NCI-H526 (cell line): ENCODE measurements at places on chromosomes 13 and 19.

- no peak for DNase-seq
Observed at GRCh38 chr13:99522298-99522697, 21.0 kb downstream of the TM9SF2 start.

DNA sequence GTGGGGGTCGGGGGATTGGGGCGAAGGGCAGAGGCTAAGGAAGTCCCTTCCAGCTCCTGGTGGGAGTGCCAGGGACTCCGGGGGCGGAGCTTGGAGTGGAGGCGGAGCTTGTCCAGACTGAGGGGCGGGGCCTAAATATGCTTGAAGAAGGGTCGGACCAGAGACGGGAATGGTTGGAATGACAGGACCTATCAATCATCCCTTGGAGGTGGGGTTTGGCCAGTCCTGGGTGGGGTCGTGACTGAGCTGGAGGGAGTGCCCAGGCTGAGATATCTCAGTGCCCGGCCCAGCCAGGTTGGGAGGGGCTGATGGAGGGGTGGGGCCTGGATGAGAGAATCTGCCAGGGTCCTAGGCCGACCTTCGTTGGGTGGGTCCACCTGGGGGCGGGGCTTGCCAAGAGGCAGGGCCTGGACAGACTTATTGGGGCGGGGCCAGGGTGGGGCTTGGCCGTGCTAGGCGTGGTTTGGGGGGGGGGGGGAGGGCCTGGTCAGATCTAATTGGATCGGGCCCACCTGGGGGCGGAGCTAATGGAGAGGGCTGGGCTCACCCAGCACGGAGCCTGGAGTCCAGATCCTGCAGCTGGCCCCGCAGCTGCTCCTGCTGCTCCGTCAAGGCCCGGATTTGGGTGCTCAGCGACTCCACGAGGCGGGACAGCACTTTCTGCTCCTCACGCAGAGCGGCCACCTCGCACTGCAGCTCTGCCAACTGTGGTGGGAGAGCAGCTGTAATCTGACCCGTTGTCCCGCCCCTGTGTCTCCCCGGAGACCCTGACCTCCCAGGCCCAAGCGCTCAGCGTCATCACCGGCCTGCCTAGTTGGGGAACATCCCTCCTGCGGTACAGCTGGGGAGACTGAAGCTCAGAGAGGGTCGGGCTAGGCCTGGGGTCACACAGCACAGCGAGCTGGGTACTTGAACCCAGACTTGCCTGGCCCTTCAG, 2.6 kb upstream of the WIZ start:
- peak; percentile 82 for DNase-seq

DNA sequence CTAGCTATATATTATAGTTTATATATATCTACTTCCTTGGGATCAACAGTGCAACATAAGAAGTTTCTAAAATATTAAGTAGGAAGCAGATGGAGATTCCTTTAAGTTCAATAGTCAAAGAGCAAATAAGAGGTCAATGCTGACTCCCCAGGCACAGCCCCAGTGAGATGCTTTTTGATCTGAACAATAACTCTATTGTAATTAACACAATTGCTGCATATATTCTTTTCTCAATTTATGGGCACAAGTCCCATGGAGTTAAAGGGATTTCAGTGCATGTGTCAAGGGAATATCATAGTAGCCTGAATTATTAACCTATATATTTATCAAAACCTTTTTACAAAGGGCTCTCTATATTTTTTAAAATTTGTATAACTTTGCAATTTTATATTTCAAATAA, 180.8 kb downstream of the SPRY2 start:
- DNase-seq = no peak

DNA sequence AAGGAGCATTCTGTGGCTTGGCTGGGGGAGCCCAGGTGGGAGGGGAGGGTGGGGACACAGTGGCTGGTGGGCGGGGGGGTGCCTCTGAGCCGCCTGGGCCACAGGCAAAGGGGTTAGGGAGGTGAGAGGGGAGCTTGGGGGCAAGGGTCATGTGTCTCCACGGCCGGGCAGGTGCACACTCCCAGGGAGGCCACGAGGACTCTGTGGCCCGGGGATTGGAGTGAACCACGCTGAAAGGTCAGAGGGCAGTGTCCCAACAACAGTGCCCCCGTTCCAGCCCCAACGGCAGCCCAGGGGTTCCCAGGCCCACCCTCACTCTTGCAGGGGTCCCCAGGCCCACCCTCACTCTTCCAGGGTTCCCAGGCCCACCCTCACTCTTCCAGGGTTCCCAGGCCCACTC, 9.6 kb downstream of the C2CD4C start:
- no peak for DNase-seq

- no peak for DNase-seq
Observed at GRCh38 chr19:28615546-28615916, 597.4 kb downstream of the UQCRFS1 start.

DNA sequence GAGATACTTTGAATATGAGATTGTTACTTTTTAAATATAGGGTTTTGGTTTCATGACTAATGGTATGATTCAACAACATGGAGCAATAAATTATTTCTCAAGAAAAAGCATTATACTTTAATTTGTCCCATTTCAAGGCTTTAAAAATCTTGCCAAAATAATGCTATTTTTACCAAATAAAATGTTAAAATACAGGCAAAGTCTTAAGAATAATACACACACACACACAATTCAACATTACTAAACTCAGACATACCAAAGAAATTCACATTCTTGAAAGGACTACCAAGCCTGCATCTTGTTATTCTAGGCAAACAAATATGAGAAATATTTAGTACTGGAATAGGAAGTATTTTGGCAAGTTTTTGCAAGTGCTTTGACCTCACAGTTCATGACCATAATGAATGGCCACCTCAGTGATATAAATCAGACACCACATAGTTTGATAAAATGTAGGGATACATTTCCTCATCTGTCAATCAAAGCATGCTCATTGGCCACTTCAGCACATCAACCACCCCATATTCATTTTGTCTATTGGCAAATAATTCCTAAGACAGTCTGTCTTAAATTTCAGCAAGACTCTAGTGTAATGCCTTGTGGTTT, 107.2 kb downstream of the NALCN start:
- no peak for DNase-seq

DNA sequence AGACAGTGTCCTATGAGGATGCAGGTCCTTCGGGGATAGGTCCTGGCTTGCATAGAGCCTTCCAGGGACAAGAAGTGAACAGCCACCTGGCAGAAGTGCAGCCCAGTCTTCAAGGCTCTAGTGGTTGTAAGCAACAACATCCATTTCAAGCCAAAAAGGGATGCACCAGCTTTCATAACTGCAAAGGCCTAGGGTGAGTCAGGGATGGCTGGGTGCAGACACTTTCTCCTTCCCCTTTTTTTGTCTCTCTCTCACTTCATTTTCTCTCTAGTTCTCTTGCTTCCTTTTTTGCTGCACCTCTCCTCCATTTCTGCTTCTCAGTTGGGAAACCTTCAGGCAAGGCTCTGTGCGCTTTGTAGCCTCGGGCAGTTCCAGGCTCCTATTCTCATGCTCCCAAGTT, 196.2 kb upstream of the ZNF536 start:
- DNase-seq = no peak

DNA sequence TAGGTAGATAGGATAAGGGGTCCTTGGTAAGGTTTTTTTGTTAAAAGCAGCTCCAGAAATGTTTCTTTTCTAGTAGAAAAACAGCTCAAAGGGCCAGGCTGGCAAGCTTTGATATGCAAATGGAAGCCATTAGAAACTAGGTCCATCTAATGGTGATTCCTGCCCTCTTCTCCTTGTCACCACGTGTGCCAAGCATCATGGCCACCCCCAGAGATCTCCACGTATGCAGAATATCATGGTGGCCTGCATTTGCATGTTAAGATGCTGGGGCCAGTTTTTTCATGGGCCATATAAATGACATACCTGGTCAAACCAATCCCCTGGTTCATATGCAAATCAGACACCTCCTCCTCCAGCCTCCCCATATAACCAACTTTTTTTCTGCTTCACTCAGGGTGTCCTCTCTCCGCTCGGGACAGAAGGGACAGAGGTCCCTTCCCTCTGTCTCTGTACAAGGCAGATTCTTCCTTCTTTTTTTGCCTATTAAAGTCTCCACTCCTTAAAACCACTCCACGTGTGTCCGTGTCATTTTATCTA, 1335.9 kb downstream of the UQCRFS1 start:
- no peak for DNase-seq

GRCh38 chr13:102816708-102817107, 17.8 kb downstream of the BIVM start:
- no peak for DNase-seq

- no peak for DNase-seq
Observed at GRCh38 chr19:22735911-22736645, 47.9 kb downstream of the ZNF99 start.

GRCh38 chr19:34155686-34156085, 16.6 kb upstream of the LSM14A start:
- no peak for DNase-seq

- peak; percentile 86 for DNase-seq
Observed at GRCh38 chr13:36130552-36131221, 495 bp downstream of the DCLK1 start.

DNA sequence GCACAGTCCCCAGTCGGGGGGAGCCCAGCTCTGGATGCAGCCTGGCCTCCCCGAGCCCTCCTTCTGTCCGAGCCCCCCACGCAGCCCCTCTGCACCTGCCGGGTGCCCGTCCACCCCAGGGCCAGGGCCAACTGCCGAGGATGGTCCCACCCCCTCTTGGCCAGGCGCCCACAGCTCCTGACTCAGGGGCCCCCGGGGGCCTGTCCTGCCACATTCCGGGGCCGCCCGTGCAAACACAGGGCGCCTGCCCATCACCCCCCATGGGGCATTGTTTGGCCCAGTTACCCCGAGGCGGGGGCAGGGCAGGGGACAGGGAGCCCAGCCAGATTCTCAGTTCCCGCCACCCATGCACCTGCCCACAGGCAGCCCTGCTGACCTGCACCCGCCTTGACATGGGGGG, 5.3 kb upstream of the TCF3 start:
- DNase-seq = no peak

DNA sequence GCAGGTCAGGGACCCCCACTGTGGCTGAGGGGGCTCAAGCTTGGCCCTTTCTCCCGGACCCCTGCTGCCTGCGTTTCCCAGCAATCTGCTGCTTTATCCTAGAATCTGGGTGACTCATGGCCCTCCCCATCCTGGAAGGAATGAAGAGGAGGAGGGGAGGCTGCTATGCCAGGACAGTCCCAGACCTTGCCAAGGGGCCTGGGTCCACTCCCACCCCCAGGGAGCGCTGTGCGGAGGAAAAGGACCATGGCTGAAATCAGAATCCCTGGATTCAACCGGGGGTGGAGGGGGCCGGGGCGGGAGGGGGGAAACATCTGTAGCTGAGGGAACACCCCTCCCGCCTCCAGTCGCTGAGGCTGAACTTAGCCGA, 20.5 kb downstream of the ZNF114 start:
- no peak for DNase-seq

DNA sequence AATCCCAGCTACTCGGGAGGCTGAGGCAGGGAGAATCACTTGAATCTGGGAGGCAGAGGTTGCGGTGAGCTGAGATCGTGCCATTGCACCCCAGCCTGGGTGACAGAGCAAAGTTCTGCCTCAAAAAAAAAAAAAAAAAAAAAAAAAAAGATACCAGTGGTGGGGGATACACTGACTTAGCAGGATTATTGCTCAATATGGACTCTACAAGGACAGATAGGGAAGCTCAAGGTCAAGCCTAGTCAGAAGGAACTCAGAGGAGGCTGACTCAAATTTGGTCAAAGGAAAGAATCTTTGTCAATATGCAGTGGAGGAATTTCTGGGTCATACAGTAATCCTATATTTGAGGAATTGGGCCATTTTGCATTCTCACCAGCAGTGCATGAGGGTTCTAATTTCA, 6.7 kb upstream of the DIAPH3 start:
- no peak for DNase-seq

DNA sequence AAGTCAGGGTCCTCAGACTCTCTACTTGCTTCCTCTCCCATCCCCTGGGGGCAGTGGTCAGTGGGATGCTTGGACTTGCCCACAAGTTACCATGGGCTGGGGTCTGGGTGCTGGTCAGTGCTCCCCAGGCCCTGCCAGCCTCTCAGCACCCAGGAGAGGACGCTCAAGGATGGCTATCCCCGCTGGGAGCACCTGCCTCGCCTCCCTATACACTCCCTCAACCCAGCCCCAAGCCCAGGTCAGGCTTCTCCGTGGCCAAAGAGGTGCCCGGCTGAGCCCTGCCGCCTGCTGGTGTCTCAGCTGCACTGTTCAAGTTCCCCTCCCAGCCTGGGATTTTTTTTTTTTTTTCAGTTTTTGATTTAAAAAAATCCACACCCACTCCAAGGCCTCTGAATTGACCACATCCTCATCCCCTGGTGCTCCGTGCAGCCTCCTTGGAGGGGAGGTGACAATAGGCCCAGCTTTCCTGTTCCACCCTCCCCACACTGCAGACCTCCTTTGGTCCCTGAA, 10.8 kb downstream of the F2RL3 start:
- peak; percentile 8 for DNase-seq

DNA sequence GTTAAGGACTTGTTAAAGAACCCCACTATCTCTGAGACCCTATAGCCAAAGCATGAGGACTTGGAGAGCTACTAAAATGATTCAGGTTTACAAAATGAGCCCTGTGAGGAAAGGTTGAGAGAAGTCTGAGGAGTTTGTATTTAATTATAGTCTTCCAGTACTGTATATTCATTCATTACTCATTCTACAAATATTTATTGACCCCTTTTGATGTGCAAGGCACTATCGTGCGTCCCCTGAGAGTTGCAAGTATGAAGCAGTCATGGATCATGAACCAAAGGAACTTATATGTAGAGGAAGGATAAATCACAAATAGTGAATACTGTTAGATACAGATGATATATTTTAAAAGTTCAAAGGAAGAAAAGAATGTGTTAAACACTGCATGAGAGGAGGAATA, 84.4 kb downstream of the DNAJC15 start:
- DNase-seq = no peak
